ENCODE measurements at places on chromosomes 2 and 18. TPM values are rescaled to one million over a fixed set of nuclear protein-coding genes. Genes with fewer than 3 reads are reported as not detected.

GRCh38 chr2:241309684-241310117 lies 5.8 kb downstream of the HDLBP start:
- no peak for DNase-seq

DNA sequence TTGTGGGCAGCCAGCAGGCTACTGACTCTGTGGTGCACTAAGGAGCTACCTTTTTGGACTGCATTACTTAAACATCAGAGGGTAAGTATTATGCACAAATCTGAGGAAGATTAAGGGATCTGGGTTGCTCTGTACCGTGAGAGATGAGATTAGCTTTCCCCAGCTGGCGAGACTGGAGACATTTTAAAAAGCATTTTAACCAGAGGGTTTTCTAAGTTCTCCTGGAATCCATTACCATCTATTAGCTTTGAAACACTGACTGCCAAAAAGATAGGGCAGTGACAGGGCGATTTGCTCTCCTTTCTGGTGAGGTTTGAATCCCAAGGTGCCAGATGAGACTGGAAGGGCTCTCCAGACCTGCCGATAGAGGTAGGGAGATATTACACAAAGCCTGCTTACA lies 63.2 kb downstream of the LYPD6 start:
- no peak for DNase-seq

DNA sequence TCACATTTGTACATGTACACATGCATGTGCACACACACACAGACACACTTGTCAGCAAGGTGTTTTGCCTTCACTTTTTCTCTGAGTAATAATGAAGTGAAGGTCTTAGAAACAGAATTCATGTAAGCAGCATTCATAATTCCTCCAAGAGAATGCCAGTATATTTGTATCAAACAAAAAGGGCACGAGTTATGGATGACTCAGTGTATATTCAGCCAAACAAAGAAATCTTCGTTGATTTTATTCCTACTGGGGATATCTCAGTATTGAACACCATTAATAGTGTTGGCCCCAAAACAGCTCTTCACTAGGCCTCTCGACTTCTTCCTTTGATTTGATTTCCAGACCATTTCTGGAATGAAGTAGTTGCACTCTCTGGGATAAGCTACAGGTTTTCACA lies 125.3 kb downstream of the PIK3C3 start:
- no peak for DNase-seq

GRCh38 chr18:25737710-25738311 lies 352.6 kb downstream of the SS18 start:
- DNase-seq = no peak

DNA sequence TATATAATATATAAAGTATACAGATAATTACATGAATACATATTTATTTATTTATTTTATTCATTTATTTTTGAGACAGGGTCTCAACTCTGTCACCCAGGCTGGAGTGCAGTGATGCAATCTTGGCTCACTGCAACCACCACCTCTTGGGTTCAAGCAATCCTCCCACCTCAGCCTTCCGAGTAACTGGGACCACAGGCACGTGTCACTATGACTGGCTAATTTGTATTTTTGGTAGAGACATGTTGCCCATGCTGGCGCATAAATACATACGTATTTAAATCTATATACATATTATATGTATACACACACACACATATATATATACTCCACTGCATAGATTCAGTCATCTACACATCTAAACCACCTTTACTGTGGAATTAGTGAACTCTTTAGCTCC lies 20.6 kb upstream of the NDUFV2 start:
- no peak for DNase-seq

DNA sequence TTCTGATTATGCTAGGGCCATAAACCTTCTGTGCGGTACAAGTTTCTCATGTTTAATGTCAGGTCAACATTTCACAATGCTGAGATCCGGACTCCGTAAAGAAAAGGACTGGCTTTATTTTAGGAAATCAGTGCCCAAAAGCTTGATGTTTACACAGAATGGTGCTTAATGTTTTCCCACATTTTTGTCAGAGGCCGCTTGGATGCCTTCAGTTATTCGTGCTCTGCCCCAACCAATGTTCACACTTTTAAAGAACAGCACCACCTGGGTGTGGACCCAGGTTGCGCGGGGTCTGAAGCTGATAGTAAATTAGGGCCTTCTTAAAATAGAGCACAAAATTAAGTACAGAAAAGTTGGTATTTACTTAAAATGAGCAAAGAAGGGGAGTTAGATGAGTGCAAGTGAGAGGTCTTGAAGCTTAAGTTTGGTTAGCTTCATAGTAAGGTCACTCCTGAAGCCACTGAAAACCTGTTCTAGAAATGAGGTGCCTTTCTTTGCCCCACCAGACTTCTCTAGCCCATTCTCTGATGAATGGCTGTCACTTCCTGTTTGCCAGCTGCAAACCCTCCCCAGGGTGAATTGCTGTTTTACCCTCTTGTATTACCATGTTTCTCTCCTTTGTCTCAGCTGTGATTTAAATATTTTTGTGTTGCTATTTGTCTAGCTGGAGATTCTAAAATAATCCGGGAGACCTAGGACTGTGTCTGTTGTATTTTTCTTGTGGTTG lies 20.5 kb downstream of the SLC3A1 start:
- no peak for DNase-seq

DNA sequence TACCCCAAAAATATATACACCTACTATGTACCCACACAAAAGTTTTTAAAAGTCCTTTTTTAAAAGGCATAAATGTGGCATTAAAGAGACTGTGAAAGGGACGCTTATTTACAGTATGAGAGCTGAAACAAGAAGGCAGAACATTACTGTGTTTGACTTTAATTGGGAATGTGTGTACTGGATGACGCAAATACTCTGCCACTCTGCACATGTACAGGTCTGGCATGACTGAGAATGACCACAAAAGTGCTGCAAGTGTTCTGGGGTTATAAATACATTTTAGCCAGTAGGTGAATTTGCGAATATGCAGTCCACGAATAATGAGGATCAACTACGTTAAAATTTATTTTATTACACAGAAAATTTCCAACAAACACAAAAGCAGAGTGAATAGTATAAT lies 11.4 kb downstream of the DARS1 start:
- DNase-seq = no peak

DNA sequence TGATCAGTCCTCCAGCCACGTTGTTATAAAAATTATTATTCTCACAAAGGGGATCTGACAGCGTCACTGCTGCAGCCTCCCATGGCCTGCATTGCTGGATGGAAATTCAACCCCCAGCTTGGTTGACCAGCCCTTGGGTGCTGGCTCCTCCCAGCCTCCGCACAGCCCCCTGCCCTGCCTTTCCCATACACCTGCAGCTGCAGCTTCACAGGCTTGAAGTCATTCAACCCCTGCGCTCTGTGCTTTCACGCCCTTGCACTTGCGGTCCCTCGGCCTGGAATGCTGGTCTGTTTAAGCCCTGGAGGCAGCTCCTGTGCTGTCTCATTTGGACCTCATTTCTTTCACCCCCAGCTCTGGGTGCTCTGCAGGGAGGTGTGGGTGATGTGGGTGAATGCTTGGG lies 860 bp upstream of the CD8A start:
- DNase-seq = no peak

DNA sequence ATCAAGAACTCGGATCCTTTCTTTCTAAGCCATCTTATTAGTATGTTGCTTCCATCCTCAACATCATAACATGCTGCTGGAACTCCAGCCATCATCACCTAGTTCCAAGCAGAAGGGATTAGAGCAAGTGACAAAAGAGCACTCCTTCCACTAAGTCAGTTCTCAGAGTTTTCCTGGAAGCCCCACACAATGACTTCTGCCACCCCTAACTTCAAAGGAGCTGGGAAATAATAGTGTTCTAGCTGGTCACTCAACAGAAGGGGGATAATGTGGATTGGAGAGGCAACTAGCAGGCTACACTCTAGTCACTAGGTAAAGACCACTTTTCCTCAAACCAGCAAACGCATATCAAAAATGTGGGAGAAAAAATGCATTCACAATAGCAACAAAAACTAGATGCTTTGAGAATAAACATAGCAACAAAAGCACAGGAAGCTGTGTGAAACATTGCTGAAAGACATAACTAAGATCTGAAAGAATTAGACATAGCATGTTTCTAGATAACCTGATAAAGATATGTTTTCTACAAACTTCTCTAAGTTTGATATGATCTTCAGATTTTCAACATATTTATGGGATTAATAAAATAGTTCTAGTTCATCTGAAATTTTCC lies 39.5 kb downstream of the COX7A2L start:
- no peak for DNase-seq

DNA sequence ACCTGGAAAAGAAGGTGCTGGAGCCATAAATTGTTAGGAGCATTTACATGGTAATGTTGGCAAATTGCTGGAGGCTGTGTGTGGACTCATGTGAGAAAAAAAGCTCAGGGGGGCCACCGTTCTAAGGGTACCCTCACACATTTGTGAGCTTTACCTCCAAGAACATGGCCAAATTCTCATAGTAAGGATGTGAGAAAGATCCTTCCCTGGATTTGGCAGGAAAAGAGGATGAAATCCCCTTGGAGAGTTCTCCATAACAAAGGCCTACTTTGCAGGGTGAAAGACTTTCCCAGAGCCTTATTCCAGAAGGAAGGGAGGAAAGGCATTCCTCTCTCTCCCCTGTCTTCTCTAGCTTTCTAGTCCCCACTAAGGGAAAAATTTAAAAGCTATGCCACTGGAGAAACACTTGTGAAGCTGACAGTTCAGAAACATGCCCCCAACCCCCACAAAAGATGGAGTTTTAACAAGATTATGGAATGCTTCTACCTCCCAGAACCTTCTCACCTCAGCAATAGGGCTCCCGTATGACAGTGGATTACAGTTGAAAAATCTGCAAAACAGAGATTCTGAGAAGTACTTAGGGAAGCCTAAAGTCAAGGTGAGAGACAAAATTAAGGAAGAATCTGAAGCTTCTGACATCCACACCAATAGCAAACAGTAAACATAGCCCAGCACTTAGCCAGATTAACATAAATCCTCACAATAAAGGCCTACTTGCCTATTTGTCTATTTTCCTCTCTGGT lies 20.2 kb upstream of the ERMN start:
- no peak for DNase-seq

- no peak for DNase-seq
Measured at GRCh38 chr18:49859725-49860124, 46.4 kb upstream of the ACAA2 start.

GRCh38 chr18:4284528-4284927 lies 170.6 kb downstream of the DLGAP1 start:
- DNase-seq = no peak

GRCh38 chr2:155825876-155826275 lies 506.6 kb downstream of the NR4A2 start:
- DNase-seq = no peak

GRCh38 chr2:232574674-232575403 lies 24.4 kb downstream of the EIF4E2 start:
- no peak for DNase-seq

- DNase-seq = no peak
Measured at GRCh38 chr2:232483923-232484627, 3.6 kb downstream of the ECEL1 start.

DNA sequence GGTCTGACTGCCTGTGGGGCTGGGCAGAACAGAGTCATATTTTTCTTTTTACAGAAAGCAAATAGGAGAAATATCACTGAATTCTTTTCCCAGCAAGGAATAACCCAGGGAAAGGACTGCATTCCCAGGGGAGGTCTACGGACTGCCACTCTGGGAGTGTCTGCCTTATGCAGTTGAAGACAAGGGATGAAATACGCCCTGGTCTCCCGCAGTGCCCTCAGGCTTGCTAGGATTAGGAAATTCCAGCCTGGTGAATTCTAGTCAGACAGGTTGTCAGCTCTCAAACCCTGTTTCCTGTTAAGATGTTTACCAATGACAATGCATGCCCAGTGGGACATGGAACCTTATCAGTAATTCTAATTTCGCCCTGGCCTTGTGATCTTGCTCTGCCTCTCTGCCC lies 30.3 kb upstream of the PDK1 start:
- no peak for DNase-seq

GRCh38 chr2:41959760-41960159 lies 88.1 kb upstream of the PKDCC start:
- no peak for DNase-seq

DNA sequence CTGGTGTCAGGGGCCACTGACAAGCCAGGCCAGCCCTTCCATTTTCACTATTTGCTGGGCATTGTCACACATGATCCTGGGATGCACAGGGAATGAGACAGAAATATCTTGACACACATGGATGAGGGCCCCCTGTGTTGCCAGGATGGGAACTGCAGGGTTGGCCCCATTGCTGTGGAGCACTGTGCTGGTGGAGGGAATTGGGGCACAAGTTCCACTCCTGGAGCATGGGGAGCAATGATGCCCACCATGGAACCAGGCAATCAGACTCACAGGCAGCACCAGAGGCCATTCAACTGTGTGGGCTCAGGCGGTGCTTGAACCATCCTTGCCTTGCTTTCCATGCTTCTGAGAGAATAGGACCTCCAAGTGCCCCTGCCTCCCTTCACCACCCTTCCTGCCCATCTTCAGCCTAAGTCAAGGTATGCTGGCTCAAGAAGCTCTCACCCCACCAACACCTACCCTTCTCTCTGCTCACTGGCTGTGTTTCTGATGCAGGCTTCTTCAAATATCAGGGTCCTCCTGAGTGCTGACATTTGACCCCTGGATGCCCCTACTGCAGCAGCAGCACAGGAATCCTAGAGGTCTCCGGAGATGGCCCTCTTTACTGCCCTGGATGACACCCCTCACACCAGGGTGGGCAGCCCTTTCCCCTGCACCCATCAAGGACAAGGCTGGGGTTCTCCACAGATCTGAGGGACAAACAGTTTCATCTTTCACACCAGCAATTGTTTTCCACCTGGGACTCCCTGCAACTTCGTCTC lies 11.0 kb downstream of the ADRA2B start:
- no peak for DNase-seq

- DNase-seq = no peak
Measured at GRCh38 chr2:157833721-157834120, 42.4 kb downstream of the ACVR1 start.

DNA sequence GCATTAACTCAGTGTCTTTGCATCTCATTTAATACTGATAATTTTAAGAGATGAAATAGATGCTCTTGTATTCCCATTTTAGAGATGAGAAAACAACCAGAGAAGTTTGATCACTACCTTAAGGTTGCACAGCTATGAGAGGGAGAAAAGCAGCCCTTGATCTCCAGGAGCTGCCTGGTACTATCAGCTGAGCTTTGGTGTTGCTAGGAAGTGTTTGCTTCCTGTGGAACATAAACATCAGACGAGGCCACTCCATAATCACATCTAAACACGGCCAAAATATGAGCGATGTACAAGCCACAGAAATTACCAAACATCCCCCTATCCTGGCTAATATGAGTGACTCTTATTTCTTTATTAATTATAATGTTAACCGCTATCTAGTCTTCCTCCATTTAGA lies 620 bp upstream of the WDFY1 start:
- DNase-seq = no peak

Gene RAD51AP2
- total RNA-seq = 0.19 TPM

Gene VWC2L
- total RNA-seq = not detected

Gene MROH2A
- 2.1 TPM for total RNA-seq

Gene ABCG8
- not detected for total RNA-seq

Gene ALPG
- not detected for total RNA-seq

Gene C2orf80
- not detected for total RNA-seq

Gene TUBA4B
- total RNA-seq = not detected

Gene WIPF1
- total RNA-seq = 3.7 TPM

Data from esophagus squamous epithelium (tissue), 5 donors.